IgD-negative memory B cell (primary cell): ENCODE measurements at places on chromosomes 7 and 10. TPM values are rescaled to one million over a fixed set of nuclear protein-coding genes. Genes with fewer than 3 reads are reported as not detected.

Gene UBN2
- 2.8 TPM for polyA plus RNA-seq

Gene MACC1
- 1.2 TPM for polyA plus RNA-seq

Gene POLR2J2
- polyA plus RNA-seq: 3.3 TPM

Gene TWIST1
- polyA plus RNA-seq: not detected

Gene AUTS2
- 8.9 TPM for polyA plus RNA-seq

Gene TMEM106B
- polyA plus RNA-seq: 20.7 TPM

Gene PLPP4
- polyA plus RNA-seq: not detected

Gene FOXP2
- polyA plus RNA-seq: not detected

Gene NRCAM
- polyA plus RNA-seq: 0.49 TPM

Gene RSPH10B
- polyA plus RNA-seq: not detected

Gene RELN
- not detected for polyA plus RNA-seq

Gene AGMO
- not detected for polyA plus RNA-seq

Gene GALNT17
- polyA plus RNA-seq: not detected

Gene SP8
- not detected for polyA plus RNA-seq

Gene CYP2E1
- not detected for polyA plus RNA-seq

Gene GPAM
- polyA plus RNA-seq: 2.5 TPM

Gene STOX1
- 0.24 TPM for polyA plus RNA-seq

Gene CRHR2
- polyA plus RNA-seq: not detected

Gene INA
- not detected for polyA plus RNA-seq

Gene VPS37D
- polyA plus RNA-seq: 0.39 TPM

Gene YAE1
- polyA plus RNA-seq: 11.5 TPM

Gene BLNK
- polyA plus RNA-seq: 217 TPM

Gene GOT1
- polyA plus RNA-seq: 24.0 TPM

Gene TDRD1
- polyA plus RNA-seq: not detected

Gene CPXM2
- polyA plus RNA-seq: not detected

Gene HILPDA
- polyA plus RNA-seq: 8.7 TPM

Gene TLX1
- polyA plus RNA-seq: not detected

Gene ZNF485
- polyA plus RNA-seq: 4.2 TPM

Gene CCL24
- not detected for polyA plus RNA-seq

Gene CYP3A5
- 0.16 TPM for polyA plus RNA-seq

Gene PLCE1
- 0.49 TPM for polyA plus RNA-seq

Gene PPA1
- 76.4 TPM for polyA plus RNA-seq

Gene CYP3A7
- not detected for polyA plus RNA-seq

Gene UPK3BL1
- polyA plus RNA-seq: 32.3 TPM

Gene SPAG6
- polyA plus RNA-seq: not detected

Gene HHEX
- 134 TPM for polyA plus RNA-seq

Gene PLEKHS1
- polyA plus RNA-seq: not detected

Gene PHKG1
- polyA plus RNA-seq: not detected

Gene STEAP2
- polyA plus RNA-seq: not detected
